ENCODE measurements at places on chromosomes 3 and 15.

DNA sequence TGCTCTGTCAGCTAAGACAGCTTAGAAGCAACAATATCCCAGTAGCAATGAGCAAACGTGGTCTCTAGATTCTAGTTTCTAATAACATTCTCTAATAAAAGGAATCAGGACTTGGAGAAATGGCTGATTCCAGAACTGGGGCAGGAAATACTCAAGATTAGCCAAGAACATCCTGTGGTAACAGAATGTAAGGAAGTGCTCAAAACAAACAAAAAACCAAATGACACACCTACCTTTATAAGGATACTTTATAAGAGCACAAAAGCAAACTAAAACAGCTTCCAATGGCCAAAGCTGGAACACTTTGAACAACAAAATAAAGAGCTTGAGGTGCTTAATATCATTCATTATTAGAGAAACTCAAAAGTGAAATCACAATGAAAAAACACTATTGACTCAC lies 33.1 kb upstream of the EIF5A2 start:
- no peak for DNase-seq

GRCh38 chr3:196569003-196569516 lies 600 bp downstream of the FBXO45 start:
- DNase-seq, result peak; percentile 4

DNA sequence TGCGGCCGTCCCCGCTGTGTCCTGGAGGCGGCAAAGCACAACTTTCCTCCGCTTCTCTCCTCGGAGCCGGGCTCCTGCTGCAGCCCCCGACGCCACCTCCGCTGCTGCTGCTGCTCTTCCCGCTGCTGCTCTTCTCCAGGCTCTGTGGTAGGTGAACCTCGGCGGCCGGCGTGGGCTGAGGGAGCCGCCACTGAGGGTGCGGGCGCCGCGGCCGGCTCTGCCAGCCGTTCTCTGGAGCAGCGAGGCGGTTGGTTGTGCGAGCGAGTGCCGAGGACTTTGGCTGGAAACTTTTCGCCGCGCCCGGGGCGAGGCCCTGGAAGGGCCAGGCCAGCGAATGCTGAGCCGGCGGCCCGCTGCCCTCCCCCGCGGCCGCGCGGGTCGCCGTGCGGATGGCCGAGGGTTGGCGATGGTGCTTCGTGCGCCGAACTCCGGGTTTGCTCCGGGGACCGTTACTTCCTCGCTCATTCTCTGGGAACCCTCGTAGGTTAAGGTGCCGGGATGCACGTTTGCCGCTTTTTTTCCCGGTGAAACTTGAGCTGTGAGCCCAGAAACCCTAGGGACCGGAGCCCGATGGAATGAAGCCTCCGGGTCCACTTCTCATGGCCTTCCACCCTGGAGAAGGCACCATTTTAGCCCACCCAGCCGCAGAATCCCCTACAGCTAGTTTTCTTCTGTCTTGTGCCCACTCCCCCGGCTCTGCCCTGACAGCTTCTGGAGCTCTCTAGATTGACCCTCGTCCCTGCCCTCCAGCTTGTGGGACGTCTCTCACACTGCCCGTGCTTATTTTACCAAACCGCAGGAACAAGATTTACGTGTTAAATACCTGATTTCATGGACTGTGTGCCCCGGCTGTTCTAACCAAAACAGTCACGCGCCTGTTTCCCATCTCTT lies 660 bp downstream of the NECTIN3 start:
- peak; percentile 27 for DNase-seq

GRCh38 chr3:66211779-66212178 lies 9.0 kb upstream of the SLC25A26 start:
- DNase-seq, result no peak

DNA sequence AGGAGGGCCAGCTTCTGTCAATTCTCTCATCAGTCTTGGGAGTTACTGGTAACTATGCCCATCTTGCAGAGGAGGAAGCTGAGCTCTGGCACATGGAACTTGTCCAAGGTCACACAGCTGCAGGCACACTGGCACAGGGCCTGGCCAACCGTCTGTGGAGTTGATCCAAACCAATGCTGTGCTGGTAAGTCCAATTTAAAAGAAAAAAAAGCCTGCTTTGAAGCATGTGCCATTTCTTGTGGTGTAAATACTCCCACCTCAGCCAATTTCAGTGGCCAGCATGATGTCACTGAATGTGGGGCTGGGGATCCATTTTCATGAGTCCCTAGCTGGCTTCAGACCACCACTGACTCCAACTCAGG lies 83.4 kb downstream of the CHSY1 start:
- no peak for DNase-seq

DNA sequence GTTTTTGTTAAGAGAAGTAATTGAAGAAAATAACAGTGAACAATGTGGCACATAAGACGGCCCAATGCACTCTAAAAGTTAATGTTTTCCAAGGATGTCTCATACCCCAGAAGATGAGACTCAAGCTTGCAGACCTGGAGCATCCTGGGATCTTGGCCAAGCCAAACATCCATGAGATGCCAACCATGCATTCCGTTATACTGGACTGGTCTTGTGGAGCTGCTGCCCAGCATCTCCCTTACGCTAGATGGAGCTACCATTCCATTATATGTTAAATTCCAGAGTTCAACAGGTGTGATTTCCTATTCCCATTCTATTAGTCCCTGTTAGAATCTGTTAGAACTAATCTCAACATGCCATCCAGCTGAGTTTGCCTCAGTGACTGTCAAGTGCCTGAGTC lies 181.8 kb downstream of the PDCD6IP start:
- DNase-seq, result peak; percentile 83

DNA sequence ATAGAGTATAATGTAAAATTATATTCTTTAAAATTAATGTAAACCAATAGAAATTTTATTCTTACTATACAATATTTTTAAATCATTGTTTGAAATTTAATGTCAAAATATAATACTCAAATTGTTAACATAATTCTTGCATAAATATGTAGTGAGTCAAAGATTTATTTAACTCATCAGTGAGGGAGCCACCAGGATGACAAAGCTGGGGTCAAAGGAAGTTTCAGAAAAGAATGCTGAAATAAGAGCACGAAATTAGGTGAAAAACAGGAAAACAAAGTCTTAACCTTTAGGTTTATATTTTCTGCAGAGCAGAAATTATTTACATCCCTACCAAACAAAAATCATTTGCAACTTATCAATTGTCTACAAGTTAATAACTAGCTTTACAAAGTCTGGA lies 74.1 kb downstream of the DIPK2A start:
- DNase-seq, result no peak
